ENCODE measurements at places on chromosomes 11 and 22.

DNA sequence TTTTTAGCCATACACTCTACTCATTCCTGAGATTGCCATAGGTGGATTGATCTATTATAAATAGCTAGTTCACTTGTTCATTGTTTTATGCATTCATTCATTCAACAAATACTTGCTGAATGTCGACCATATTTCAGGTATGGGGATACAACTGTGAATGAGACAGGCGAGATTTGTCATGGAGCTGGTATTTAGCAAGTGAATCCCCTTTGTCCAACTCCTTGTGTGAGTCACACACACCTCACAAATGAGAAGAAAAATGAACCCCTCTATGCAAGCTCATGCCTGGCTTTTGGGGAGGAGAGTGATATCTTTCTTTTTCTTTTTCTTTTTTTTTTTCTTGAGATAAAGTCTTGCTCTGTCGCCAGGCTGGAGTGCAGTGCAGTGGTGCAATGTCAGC, 1.8 kb upstream of the AMPD3 start:
- H3K27me3 ChIP-seq = peaks cover 4% of the 10 kb centered on the region
- H3K36me3 ChIP-seq = no peaks in the 10 kb centered on the region
- peaks cover 17% of the 10 kb centered on the region for H3K4me1 ChIP-seq
- no peak overlapping the region for H3K4me3 ChIP-seq
- H3K27ac ChIP-seq = no peak overlapping the region

- no peaks in the 10 kb centered on the region for H3K36me3 ChIP-seq
- no peaks in the 10 kb centered on the region for H3K4me1 ChIP-seq
- H3K27ac ChIP-seq = no peak overlapping the region
- H3K4me3 ChIP-seq = no peak overlapping the region
- no peaks in the 10 kb centered on the region for H3K27me3 ChIP-seq
- DNase-seq = no peak
Observed at GRCh38 chr22:44805711-44806110, 53.3 kb downstream of the ARHGAP8 start.

DNA sequence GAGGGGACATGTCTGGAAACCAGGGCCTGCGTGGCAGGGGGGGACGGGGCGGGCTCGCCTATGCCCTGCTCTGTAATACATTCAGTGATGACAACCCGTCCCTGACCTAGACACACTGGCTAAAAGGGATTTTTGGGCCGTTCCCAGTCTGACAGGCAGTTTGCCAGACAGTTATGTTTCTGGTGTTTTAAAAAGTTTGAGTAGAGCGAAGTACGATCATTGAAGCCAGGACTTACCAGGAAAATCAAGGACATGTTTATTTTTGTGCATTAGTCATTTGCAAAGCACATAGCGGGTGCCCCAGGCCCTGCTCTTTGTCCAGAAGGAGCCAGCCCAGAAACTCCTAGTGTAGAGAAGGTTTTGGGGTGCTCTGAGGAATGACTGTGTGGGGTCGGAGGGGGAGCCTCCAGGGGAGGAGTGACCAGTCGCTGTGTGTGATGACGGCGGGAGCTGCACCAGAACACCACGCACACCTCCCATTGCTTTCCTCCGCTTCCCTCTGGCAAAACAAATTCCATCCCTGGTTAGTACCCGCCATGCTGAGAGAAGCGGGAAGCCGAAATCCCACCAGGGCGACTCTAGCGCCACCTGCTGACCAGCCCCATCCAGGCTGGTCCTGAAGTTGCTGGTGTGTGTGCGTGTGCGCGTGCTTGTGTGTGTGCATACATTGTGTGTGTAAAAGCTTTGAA, 50.8 kb downstream of the FBLN1 start:
- no peak overlapping the region for H3K27ac ChIP-seq
- no peak overlapping the region for H3K4me3 ChIP-seq
- H3K36me3 ChIP-seq = peaks cover 35% of the 10 kb centered on the region
- peaks cover 13% of the 10 kb centered on the region for H3K4me1 ChIP-seq
- DNase-seq = peak; percentile 83

DNA sequence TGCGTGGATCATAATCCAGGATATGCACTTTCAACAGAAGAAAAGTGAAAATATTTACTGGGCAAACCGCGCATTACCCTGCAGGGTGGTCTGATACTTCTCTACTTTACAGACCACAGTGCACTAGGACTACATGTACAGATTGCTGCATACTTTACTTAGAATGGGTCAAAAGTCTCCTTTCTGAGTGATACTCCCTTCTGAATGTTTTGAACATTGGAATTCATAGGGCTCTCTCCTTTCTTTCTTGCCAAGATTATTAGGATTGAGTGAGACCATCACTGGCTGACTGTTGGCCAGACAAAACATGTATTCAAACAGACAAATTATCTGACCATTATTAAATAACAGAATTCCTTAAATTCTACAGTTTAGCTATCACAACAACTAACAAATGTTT, 6.6 kb upstream of the FIBIN start:
- H3K27me3 ChIP-seq = no peaks in the 10 kb centered on the region
- H3K4me1 ChIP-seq = no peaks in the 10 kb centered on the region
- DNase-seq = no peak
- no peaks in the 10 kb centered on the region for H3K36me3 ChIP-seq

DNA sequence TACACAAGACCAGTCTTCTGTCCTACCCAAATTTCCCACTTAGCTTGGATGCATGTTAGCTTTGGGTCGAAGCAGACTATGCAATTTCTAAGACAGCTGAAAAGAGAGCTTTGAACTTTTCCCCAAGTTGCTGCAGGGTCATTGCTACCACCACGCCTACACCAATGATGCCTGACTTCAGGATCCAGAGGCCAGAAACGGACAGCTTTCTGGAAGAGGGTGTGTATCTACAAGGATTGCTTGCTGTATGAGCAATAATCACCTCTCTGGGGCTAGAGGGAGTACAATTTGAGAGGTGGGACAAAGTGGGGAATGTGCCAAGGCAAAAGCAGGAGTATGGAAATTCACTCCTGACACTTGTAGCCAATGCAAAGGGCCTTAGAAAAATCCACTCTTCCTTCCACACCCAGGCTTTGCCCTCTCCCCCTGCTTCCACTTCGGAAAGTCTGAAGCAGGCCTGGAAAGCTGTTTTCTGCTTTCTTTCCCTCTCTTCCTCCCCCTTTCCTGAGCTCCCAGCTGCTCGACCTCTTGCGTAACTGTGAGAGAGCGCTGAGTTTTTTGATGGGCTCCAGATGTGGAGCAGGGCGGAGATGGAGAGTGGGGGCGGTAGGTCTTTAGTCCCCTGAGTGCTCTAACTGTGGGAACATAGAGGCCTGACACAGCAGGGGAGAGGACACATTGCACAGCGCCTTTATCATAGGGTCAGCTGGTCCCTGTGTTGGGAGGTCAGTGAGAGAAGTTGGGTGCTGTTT, 2.1 kb upstream of the PHLDB1 start:
- H3K4me3 ChIP-seq = no peak overlapping the region
- H3K36me3 ChIP-seq = peaks cover 13% of the 10 kb centered on the region
- H3K4me1 ChIP-seq = peaks cover 31% of the 10 kb centered on the region
- H3K27ac ChIP-seq = no peak overlapping the region
- no peak for DNase-seq
- H3K27me3 ChIP-seq = peaks cover 23% of the 10 kb centered on the region

DNA sequence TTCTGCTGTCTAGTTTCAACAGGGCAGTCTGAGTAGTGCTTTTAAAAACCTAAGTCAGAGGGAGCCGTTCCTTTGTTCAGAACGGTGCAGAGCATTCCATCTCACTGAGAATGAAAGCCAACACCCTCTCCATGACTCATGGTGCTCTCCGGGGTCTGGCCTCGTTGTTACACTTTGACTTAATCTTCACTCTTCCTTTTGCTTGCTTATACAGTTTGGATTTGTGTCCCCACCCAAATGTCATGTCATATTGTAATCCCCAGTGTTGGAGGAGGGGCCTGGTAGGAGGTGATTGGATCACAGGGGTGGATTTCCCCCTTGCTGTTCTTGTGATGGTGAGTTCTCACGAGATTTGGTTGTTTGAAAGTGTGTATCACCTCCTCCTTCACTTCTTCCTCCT, 292.2 kb downstream of the ST3GAL4 start:
- no peak overlapping the region for H3K27ac ChIP-seq
- no peaks in the 10 kb centered on the region for H3K4me1 ChIP-seq
- H3K36me3 ChIP-seq = no peaks in the 10 kb centered on the region
- no peak overlapping the region for H3K4me3 ChIP-seq

DNA sequence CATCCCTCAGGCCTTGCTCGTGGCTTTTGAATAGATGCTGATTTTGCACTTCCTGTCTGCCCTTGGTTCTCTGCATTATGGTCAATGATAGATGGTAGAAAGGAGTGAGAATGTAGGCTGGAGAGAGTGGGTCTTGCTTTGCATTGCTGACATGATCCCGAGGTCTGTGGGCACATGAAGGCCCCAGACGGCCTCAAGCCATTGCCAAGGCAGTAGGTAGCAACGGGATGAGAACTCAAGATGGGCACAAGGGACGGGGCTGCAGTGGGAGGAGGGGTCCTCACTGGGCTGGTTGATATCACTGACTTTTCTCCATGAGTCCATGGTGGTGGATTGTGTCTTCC, 54.0 kb downstream of the GAB4 start:
- H3K27ac ChIP-seq = no peak overlapping the region
- H3K27me3 ChIP-seq = no peaks in the 10 kb centered on the region
- H3K4me1 ChIP-seq = no peaks in the 10 kb centered on the region
- H3K4me3 ChIP-seq = no peak overlapping the region
- peaks cover 2% of the 10 kb centered on the region for H3K36me3 ChIP-seq
- DNase-seq = no peak

GRCh38 chr22:36465232-36466021, 16.0 kb downstream of the TXN2 start:
- H3K4me3 ChIP-seq = no peak overlapping the region
- peaks cover 9% of the 10 kb centered on the region for H3K36me3 ChIP-seq
- DNase-seq = no peak
- H3K27ac ChIP-seq = no peak overlapping the region
- H3K27me3 ChIP-seq = no peaks in the 10 kb centered on the region

GRCh38 chr11:57638005-57638781, 11.5 kb downstream of the YPEL4 start:
- peak; percentile 93 for DNase-seq
- H3K36me3 ChIP-seq = peaks cover 34% of the 10 kb centered on the region
- no peaks in the 10 kb centered on the region for H3K27me3 ChIP-seq
- peaks cover 19% of the 10 kb centered on the region for H3K4me1 ChIP-seq
- peak overlapping the region; percentile 99 for H3K4me3 ChIP-seq

GRCh38 chr22:19341500-19341899, 50.0 kb upstream of the CLTCL1 start:
- peaks cover 10% of the 10 kb centered on the region for H3K36me3 ChIP-seq
- H3K4me3 ChIP-seq = no peak overlapping the region
- DNase-seq = no peak
- no peak overlapping the region for H3K27ac ChIP-seq

- DNase-seq = no peak
- H3K4me3 ChIP-seq = no peak overlapping the region
- no peaks in the 10 kb centered on the region for H3K27me3 ChIP-seq
Observed at GRCh38 chr11:89545691-89546090, 54.5 kb upstream of the NOX4 start.

DNA sequence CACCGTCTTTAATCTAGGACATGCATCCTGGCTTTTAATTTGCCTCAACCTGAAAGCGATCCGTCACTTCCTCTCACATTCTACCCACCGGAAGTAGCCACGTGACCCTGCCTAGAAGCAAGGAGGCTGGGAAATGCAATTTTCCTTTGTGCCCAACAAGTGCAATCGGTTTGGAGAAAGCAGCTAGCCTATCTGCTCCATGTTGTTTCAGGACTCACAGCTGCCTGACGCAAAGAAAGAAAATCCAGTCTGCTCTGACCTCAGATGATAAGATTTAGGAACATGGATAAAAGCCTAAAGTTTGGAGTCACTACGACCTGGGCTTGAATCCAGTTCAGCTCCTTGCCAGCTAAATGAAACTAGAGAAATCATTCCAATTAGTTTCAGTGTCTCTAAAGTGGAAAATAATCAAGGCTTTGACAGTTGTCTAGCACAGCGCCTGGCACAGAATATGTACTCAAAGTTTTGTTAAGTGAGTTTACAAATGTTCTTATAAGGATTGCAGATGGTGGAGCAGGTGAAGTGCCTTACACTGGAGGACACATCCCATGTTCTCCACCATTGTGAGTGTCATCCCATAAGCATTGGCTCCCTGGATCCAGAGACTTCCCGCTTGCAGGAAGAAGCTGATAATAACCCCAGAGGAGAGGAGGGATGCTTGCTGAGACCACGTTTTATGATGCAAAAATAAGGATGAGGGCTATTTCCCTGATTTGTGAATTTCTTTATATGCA, 553.7 kb downstream of the MN1 start:
- no peaks in the 10 kb centered on the region for H3K36me3 ChIP-seq
- H3K27ac ChIP-seq = no peak overlapping the region

GRCh38 chr11:36372101-36372771, 76.1 kb downstream of the PRR5L start:
- H3K36me3 ChIP-seq = no peaks in the 10 kb centered on the region
- H3K4me1 ChIP-seq = peaks cover 7% of the 10 kb centered on the region
- no peak overlapping the region for H3K4me3 ChIP-seq

GRCh38 chr22:23400286-23400981, 179.7 kb downstream of the IGLL1 start:
- no peaks in the 10 kb centered on the region for H3K36me3 ChIP-seq
- no peak overlapping the region for H3K27ac ChIP-seq
- DNase-seq = no peak
- no peaks in the 10 kb centered on the region for H3K27me3 ChIP-seq
- H3K4me1 ChIP-seq = peaks cover 4% of the 10 kb centered on the region
- no peak overlapping the region for H3K4me3 ChIP-seq

- H3K4me3 ChIP-seq = no peak overlapping the region
- no peaks in the 10 kb centered on the region for H3K4me1 ChIP-seq
- H3K27ac ChIP-seq = no peak overlapping the region
- no peaks in the 10 kb centered on the region for H3K36me3 ChIP-seq
- no peaks in the 10 kb centered on the region for H3K27me3 ChIP-seq
- no peak for DNase-seq
Observed at GRCh38 chr22:37476389-37477329, 9.5 kb downstream of the MFNG start.

DNA sequence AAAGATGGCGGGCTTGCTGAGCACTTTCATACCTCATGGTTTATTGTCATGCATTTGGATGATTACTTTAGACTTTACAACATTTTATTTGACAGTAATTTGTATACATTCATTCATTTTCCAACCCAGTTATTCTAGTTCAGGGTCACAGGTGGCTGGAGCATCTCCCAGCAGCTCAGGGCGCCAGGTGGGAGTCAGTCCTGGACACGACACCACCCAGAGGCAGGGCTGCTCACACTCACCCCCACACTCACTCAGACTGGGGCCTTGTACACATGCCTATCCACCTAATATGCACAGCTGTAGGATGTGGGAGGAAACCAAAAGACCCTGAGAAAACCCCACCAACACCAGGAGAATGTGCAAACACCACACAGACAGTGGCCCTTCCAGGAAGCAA, 123.9 kb downstream of the OPCML start:
- H3K4me1 ChIP-seq = peaks cover 14% of the 10 kb centered on the region
- H3K36me3 ChIP-seq = no peaks in the 10 kb centered on the region
- no peaks in the 10 kb centered on the region for H3K27me3 ChIP-seq
- no peak for DNase-seq
- no peak overlapping the region for H3K27ac ChIP-seq
- no peak overlapping the region for H3K4me3 ChIP-seq

GRCh38 chr11:2090172-2091111, 48.7 kb downstream of the IGF2 start:
- H3K27me3 ChIP-seq = no peaks in the 10 kb centered on the region
- H3K27ac ChIP-seq = no peak overlapping the region
- no peaks in the 10 kb centered on the region for H3K36me3 ChIP-seq
- H3K4me3 ChIP-seq = no peak overlapping the region
- H3K4me1 ChIP-seq = no peaks in the 10 kb centered on the region

Data from neuronal stem cell (in vitro differentiated cells).